Cortex of kidney (tissue), 1 donor: ENCODE measurements at places on chromosomes 5 and 9.

- no peak for DNase-seq
Measured at GRCh38 chr5:89572696-89573095, 689.7 kb upstream of the MEF2C start.

- DNase-seq: no peak
Measured at GRCh38 chr5:138601444-138601843, 26.2 kb upstream of the HSPA9 start.

GRCh38 chr9:14926941-14927624 lies 16.9 kb upstream of the FREM1 start:
- DNase-seq: no peak

DNA sequence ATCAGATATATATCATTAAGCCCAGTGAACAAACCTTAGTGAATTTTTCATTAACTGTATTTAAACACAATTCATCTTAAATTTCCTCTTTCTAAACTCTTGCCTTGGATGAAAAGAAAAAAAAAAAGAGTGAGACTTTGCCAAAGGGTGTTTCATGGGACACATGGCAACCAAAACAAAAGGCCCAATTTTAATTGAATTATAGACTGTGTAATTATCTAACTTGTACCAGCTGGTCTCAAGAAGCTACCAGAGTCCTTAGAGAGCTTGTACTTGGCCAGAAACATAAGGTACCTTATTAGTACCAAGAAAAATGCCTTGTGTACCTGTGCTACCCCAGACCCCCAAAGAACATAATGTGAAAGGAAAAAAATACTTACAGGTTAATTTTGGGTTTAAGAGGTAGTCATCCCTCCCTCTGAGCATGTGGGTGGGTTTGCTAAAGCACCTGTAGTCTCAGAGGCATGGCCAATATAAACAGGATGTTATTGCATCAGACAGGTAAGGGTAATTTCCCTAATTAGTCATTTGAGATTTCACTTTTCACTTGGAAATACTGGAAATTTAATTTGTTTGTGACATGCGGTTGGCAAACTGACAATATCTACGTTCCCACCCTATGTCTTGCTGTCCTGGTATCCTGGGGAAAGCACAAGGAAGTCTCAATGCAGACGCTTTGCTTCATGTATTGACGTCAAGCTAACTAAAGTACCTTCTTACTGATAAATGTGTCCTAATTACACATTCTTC lies 90.1 kb downstream of the SNCAIP start:
- DNase-seq: no peak

DNA sequence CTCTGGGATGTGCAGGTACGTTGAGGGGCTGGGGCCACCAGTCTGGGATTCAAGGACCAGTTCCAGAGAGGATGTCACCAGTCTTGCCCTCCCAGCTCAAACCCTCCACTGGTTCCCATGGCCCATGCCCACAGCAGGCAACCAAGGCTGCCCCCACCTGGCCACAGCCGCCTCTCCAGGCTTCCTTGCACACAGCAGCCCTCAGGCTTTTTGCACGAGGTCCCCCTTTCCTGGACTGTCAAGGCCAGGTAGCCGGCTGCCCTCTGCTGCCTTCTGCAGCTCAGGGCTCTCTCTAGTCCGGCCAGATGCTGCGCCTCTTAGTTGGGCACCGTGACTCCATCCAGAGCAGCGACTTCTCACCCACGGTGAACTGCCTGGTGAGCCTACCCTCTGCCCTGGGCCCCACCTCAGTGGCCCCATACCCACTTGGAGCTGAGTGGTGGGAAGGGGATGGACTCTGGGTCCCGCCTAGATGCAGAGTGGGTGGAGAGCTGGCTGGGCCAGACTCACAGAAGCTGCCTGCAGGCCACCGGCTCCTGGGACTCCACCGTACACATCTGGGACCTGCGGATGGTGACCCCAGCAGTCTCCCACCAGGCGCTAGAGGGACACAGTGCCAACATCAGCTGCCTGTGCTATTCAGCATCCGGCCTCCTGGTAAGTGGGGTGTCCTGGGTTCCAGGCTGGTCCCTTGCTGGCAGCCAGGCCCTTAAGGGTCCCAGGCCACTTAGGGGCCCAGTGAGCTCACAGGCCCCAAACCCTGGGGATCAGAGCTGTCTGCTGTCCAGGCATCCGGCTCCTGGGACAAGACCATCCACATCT lies 2.9 kb downstream of the WDR38 start:
- no peak for DNase-seq

- no peak for DNase-seq
Measured at GRCh38 chr9:137265496-137266161, 10.5 kb downstream of the NELFB start.

GRCh38 chr9:116149844-116150243 lies 3.7 kb upstream of the PAPPA start:
- DNase-seq: no peak

DNA sequence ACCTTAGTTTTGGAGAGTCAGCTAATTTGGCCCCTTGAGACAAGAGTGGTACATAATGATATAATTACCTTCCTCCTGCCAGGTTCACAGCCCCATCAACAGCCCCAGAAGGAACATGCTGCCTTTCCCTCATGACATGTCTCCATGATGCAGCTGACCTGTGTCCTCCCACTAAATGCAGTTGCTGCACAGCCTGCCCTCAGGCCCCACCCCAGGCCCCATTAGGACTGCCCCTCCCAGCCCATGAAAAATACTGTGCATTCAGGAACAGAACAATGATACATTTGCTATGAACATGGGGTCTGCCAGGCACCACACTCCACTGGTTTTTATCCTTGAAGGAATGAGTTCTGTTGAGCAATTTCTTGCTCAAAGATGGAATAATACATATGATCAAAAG lies 176.4 kb downstream of the C5orf15 start:
- no peak for DNase-seq

GRCh38 chr5:7245121-7245651 lies 150.8 kb upstream of the ADCY2 start:
- DNase-seq: no peak

DNA sequence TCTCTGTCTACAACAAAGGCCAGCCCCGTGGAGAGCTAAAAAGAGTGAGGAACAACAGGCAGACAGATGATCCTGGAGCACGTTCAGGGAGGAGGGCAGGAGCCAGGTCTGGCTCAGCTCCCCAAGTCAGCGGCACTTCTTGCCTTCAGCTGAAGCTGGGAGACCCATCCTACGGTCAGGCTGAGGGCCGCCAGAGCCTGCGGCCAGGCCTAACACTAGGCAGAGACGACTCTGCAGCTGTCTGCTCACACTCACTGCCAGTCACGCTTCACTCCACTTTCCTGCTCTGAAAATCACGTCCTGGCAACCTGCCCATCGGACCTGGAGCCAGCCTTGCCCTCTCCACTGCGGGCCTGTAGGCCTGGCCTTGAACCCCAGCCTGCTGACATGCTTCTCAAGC lies 160.9 kb upstream of the LHFPL2 start:
- no peak for DNase-seq

DNA sequence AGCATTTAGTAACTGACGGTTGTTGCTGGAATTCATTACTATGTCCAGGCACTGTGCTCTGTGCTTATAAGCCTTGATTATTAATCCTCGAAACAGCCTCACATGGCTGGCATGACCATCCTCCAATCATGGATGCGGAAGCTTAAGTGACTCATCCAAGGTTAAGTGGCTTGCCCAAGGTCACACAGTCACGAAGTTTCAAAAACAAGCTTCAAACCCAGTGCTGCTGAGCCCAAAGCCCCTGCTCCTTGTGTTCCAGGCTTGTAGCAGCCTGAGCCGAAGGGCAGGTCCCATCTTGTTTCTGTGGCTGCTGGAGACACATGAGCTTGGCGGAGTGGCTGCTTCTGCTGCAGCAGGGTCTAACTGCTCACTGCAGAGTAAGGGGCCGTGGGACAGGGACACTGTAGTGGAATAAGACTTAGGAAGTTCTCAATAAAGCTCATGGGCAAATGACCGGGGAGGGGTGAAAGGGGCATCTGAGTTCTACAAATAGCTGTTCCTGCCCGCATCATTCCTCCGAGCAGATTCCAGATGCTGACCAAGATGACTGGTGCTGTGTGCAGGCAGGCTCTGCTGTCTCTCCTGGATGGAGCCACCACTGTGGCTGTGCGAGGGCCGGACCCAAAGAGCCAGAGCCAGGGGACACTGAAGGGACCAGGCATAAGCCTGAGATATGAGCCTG lies 32.4 kb downstream of the WHRN start:
- no peak for DNase-seq

DNA sequence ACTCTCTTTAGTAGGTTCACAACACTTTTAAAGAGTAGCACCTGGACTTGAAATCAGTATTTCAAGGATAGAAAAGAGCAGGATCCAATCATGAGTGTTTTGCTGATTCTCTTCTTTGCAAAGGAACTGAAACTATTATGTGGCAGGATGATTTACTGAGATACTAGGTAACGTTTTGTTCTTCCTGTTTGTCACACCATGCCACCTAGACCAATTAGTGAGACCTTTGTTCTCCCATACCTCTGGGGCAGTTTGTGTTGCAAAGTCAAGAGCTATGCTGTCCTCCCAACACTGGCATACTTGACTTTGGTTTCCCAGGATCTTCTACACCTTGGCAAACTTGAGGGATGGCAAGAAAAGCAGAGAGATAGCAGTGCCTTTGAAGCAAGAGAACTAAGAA lies 43.4 kb downstream of the PPP1R2B start:
- no peak for DNase-seq

DNA sequence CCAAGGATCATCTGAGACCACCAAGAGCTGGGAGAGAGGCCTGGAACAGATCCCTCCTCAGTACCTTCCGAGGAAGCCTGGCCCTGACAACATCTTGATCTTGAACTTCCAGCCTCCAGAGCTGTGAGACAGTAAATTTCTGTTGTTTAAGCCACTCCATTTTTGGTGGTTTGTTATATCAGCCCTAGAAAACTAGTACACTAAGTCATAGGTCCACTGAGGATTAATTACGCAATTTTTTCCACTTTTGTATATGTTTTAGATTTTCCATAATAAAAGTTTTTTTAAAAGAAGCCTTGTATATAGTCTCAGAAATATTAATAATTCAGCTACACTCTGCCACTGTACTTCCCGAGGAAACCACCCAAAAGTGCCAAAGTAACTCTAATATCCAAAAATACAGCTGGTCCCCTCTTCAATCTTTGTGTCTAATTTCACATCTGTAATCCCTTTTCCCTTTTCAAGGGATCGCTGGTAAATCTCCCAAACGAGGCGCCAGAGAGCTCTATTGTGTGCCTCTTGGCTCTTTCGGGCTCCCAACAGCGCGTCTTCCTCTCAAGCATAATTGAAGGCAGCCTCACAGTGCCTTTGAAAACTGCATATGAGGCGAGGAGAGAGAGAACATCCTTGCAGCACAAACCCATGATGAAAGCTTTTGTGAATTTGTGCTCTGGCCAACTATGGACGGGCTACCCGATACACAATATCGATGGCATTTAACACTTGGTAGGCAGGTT lies 32.7 kb downstream of the PRUNE2 start:
- no peak for DNase-seq

- DNase-seq: no peak
Measured at GRCh38 chr5:69261034-69261433, 26.3 kb downstream of the CDK7 start.

GRCh38 chr5:32955814-32956213 lies 244.7 kb downstream of the NPR3 start:
- no peak for DNase-seq

DNA sequence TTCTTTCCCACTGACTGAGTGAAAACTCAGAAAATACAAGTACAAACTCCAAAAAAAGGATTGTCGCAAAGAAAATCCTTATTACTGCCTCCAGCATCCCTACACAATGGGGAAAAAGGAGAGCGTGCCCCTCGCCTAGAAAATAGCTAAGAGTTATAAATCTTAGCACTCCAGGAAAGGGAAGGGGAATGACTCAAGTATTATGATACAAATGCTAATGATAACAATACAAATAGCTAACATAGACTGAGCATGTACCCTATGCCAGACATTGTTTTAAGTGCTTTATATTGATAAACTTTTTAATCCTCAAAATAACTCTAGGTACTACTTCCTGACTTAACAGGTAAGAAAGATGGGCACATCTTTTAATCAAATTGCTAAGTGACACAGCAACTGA lies 70.8 kb upstream of the VCAN start:
- no peak for DNase-seq

DNA sequence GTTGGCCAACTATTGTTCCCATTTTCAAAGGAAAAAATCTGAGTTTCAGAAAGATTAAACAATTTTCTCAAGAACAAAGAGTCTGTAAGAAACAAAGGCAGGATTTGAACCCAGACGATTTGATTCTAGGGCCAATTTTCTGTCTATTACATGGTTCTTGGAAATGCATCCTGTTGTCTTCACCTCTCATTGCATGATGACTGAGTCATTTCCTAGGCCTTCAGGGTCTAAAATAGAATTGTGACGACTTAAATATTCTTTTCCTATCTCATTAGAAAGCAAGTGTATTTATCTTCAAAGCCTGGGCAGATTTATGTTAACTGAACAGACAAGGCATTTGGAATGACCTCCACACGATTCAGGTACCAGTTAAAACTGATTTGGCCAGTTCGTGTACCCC lies 512.9 kb downstream of the NTRK2 start:
- DNase-seq: no peak

- no peak for DNase-seq
Measured at GRCh38 chr9:21542787-21543186, 60.7 kb upstream of the IFNE start.

DNA sequence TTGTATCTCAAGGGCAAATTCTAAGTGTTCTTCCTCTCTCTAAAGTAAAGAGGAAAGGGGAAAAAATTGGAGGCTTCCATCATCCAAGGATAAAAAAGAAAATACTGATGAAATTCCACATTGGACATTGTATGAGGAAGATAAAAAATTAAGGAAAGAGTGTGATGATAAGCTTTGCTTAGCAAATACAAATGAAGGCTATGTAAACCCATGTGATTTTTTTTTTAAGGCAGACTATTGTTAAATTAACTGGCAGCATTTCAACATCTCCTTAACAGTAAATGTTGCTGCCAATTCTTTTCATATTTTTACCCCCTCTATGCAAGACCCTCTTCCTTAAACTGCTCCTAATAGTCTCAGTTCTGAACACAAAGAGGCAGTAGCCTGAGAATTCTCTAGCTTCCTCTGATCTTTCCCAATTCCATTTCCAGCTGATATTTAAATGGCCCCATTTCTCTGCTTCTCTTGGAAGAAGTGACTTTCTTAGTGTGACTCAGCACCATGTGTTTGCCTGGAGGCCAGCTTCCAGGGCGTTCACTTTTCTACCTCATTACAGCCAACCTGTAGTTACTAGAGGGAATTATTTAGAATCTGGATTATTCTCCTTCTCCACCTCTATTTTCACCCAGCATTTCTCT lies 159.7 kb downstream of the TLE1 start:
- no peak for DNase-seq

- no peak for DNase-seq
Measured at GRCh38 chr5:59152701-59153245, 569.9 kb downstream of the RAB3C start.

DNA sequence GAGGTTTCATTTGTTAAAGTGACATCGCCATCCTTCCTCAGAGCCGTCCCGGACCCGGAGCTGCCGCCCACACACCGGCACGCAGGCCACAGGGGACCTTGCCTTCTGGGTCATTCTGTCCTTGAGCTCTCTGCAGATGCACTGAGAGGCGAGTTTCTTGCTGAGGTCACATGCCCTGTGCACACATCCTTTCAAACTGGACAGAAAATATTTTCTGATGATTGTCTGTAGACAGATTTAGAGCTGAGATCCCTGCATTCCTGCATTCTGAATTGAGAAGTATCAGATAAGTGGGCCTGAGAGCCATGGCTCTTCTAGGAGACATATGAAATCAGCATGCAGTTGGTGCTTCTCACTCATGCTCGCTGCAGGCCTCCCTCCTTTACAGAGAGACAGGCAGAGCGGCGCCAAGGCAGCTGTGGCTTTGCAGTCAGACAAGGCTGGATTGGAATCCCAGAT lies 25.4 kb downstream of the BOD1 start:
- DNase-seq: no peak

- DNase-seq: no peak
Measured at GRCh38 chr5:131466171-131466766, 168.8 kb downstream of the RAPGEF6 start.

- no peak for DNase-seq
Measured at GRCh38 chr5:180636403-180637075, 12.9 kb downstream of the FLT4 start.
